ENCODE measurements at places on chromosomes 3 and 15.

- no peak for DNase-seq
These were observed 42.9 kb upstream of the TSC22D2 start for GRCh38 chr3:150365132-150365604.

DNA sequence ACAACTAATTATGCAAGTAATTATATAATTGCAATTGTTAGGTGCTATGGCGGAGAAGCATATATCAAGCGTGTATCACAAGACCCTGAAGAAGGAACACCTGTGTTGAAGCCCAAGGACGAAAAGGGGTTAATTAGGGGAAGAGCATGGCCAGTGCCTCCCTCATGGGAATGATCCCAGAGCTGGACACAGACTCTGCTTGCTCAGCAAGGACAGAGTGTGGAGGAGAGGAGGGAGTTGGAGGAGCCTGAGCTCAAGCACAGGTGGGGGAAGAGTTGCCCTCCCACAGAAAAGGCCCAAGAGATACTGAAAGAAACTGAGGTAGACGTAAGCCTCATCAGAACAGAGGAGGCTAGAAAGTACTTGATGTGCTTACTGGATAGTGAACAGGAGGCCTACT lies 423.7 kb downstream of the EPHB1 start:
- no peak for DNase-seq

GRCh38 chr15:51266656-51267050 lies 71.7 kb downstream of the CYP19A1 start:
- no peak for DNase-seq

DNA sequence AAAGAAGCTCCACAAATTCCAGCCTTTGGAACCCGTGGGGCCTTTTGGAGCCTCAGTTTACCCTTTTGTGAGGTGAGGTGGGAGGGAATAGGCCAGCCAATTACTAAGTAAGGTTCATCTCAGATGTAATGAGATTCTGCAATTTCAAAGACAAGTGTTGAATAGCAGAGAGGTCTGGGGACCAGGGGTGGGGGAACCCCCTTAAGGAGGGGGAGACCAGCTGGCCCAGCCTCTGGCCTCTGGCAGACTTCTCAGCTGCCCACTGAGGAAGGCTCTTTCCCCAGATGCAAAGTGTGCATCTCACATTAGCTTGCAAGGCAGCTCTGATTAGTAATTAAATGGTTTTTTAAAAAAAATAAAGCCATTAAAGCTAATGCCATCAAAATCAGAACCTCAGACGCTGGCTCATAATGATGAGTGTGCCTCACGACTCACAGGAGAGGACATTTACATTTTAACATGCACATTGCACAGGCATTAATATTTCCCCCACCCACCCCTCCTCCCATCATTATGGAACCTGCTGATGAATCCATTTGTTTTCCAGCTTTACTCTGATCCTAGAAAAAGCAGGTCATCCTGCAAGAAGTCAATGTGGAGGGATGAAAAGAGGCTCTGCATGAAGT lies 176.7 kb upstream of the TLE3 start:
- no peak for DNase-seq

DNA sequence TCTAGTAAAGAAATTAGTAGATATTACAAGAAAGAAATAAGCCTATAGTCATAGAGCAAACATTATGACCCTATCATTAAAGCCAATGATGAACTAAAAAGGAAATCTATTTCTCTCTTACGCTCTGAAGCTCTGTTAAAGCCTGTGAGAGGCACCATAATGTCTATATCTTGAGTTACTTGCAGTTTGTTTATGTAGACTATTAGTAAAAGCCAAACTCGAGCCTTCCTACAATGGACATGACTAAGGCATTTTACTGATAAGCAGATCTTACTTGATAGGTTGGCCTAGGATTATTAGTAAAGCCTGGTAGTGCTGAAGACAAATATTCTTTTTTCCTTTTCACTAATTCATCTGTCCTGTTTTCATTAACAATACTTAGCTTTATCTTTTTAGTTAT lies 32.7 kb downstream of the LRRC3B start:
- DNase-seq = no peak

DNA sequence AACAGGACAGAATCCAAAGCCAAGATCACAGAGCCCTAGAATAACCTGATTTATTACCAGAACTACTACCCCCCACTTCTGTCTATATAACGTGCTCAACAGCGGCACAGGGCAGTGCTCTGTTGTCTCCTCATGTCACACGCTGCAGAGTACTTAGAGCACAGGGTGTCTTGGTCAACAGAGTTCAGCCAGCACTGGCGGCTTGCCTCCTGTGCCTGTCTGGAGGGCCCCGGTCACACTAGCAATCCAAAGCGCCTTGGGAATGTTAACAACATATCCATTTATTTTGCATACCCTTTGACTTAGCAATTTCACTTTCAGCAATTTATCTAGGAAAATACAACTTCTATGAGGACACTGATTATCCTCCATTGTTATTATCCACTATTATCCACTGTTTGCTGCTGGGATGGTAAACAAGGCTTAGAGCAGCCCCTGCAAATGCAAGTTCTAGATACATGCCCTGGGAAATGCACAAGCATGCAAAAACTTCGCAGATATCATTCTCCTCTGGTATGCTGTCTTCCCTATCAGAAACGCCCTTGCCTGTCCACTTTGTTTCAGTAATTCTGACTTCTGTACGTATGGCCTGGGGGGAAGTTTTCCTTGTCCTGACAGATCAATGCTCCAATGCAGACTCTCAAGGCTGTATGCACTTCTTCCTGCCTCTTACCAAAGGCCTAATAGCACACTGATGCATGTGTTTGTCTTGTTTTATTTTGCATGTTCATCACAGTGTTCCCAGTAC lies 86.2 kb upstream of the OCA2 start:
- no peak for DNase-seq

- no peak for DNase-seq
These were observed 361.6 kb downstream of the LSAMP start for GRCh38 chr3:116083683-116084082.

- no peak for DNase-seq
These were observed 349.4 kb upstream of the DCBLD2 start for GRCh38 chr3:99250821-99251355.

GRCh38 chr15:34216527-34217270 lies 6.8 kb upstream of the KATNBL1 start:
- no peak for DNase-seq

- DNase-seq = no peak
These were observed 4.6 kb downstream of the STIMATE start for GRCh38 chr3:52892625-52893311.

DNA sequence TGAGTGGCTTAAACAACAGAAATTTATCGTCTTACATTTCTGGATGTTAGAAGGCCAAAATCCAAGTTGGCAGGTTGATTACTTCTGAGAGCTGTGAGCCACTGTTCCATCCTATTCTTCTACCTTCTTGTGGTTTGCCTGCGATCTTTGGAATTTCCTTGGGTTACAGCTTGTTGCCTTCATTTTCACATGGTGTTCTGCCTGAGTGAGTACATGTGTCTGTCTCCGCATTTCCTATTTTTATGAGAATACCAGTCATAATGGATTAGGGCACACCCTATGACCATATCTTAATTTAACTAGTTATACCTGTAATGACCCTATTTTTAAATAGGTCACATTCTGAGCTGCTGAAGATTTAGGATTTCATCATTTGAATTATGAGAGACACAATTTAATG lies 294.3 kb downstream of the CNTN4 start:
- DNase-seq = no peak

- no peak for DNase-seq
These were observed 14.2 kb upstream of the SPATA12 start for GRCh38 chr3:57046101-57046765.

- no peak for DNase-seq
These were observed 29.6 kb downstream of the MGLL start for GRCh38 chr3:127792541-127793292.

DNA sequence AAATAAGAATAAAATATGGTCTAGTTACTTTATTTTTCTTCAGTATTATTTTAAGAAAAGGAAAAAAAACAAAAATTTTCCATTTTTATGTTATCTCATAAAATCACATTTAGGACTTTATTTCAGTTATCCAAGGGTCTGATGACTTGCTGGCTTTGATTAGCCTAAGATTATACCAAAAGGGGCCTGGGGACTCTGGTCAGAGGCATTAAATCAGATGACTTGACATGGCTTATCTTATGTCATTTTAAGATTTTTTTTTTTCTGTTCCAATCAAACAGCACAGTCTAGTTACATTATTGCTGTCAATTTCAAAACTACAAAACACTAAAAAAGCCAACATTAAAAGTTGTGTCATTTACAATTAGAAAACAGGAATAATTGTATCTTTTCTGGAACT lies 725.4 kb upstream of the NR2F2 start:
- no peak for DNase-seq

GRCh38 chr3:98645039-98645438 lies 51.6 kb upstream of the CPOX start:
- no peak for DNase-seq

GRCh38 chr3:63927422-63928280 lies 15.5 kb upstream of the SCAANT1 start:
- no peak for DNase-seq

DNA sequence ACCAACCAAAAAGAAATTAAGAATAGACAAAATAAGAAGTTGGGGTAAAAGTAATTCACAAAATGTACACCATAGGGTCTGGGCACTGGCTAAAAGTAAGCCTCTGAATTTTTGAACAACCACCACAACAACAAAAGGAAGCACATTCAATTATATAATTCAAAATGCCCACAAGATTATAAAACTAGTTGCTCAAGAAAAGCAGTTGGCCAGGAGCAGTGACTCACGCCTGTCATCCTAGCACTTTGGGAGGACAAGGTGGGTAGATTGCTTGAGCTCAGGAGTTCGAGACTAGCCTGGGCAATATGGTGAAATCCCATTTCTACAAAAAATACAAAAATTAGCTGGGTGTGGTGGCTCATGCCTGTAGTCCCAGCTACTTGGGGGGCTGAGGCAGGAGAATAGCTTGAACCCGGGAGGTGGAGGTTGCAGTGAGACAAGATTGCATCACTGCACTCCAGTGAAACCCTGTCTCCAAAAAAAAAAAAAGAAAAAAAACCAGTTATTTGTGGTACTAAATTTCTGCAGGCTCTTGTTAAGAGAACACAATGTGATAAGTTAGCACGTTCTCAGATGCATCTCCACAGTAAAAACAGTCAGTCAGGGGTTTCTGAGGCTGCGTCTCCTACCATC lies 6.6 kb upstream of the ATP11B start:
- DNase-seq = no peak
